ENCODE measurements at places on chromosomes 16 and 17.

DNA sequence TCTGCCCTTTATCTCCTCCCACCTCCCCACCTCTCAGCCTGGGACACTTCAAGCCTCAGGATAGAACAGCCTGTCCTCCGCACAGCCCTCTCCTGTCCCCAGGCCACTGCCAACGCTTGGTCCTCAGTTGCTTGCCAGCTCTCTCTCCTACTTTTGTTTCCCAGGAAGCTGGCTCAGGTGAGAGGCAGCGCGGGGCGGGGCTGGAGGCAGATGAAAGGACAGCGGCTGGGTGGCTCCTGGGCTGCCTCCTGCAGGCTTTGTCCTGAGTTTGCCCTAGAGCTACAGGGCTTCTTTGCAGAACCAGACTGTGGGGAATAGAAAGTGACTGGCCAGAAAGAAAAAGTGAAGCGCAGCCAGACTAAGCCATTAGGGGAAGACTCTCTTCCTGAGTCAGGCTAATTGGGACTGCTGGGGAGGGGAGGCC, 48.2 kb upstream of the CDC42EP4 start:
- no peak for DNase-seq

GRCh38 chr17:79923974-79924638, 84.9 kb upstream of the CBX4 start:
- DNase-seq = peak; percentile 82

- DNase-seq = no peak
Measured at GRCh38 chr16:1181404-1182315, 28.8 kb downstream of the CACNA1H start.

GRCh38 chr17:38877130-38877851, 7.4 kb downstream of the LASP1 start:
- no peak for DNase-seq

DNA sequence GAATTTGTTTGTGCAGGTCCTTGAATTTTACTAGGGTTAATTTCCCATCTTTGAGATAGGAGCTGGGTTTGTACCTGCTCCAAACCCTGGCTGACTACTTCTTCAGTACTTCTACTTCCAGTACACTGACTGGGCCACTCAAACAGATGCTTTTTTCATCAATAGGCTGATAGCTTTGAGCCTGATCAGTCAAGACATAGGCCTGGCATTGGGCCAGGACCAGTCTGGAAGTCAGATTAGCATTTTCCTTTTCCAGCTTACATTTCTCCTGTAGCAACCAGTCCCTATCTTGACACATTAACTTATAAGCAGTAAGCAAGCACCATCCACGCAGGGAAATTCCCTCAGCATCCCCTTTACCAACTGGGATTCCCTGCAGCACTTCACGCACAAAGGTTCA, 7.5 kb upstream of the TMEM101 start:
- DNase-seq = no peak

Data from H54 (cell line).